Activated CD4-positive, alpha-beta T cell treated with anti-CD3 and anti-CD28 coated beads, Interleukin-2, amount 10 ng/mL, durations not matched to agents 24 days and 14 days (primary cell): ENCODE measurements at places on chromosomes 4 and X.

- H3K27ac ChIP-seq, result no peak overlapping the region
- H3K4me3 ChIP-seq, result no peak overlapping the region
- H3K27me3 ChIP-seq, result no peaks in the 10 kb centered on the region
- H3K36me3 ChIP-seq, result peaks cover 29% of the 10 kb centered on the region
- DNase-seq, result no peak
- no peaks in the 10 kb centered on the region for H3K4me1 ChIP-seq
Observed at GRCh38 chr4:112377594-112378242, 80.5 kb downstream of the ALPK1 start.

GRCh38 chr4:183532821-183533220, 28.0 kb downstream of the ING2 start:
- no peak overlapping the region for H3K27ac ChIP-seq
- no peak overlapping the region for H3K4me3 ChIP-seq
- peaks cover 23% of the 10 kb centered on the region for H3K27me3 ChIP-seq

GRCh38 chr4:10694151-10694827, 9.7 kb upstream of the CLNK start:
- H3K27ac ChIP-seq, result no peak overlapping the region
- no peaks in the 10 kb centered on the region for H3K27me3 ChIP-seq
- H3K4me1 ChIP-seq, result peaks cover 3% of the 10 kb centered on the region
- H3K36me3 ChIP-seq, result no peaks in the 10 kb centered on the region
- DNase-seq, result no peak

DNA sequence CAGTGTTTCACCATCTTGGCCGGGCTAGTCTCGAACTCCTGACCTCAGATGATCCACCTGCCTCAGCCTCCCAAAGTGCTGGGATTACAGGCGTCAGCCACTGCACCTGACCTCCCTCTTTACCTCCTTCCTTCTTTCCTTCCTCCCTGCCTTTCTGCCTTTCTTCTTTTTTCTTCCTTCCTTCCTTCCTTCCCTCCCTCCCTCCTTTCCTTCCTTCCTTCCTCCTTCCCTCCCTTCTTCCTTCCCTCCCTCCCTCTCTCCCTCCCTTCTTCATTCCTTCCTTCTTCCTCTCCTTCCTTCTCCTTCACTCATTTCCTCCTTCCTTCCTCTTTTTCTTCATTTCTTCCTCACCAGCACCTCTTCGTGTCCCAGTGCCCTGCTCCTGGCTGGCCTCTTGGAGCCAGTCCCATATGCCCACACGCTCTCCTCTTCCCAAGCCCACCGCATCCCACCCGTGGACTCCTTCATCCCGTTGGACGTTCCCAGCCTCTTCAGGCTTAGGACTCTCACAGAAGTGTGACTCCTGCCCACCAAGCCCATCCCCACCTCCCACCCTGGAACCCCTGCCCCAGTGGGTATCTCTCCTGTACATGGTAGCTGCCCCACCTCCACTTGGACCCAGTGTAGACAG, 22.6 kb downstream of the CSF2RA start:
- H3K36me3 ChIP-seq, result no peaks in the 10 kb centered on the region
- peaks cover 21% of the 10 kb centered on the region for H3K27me3 ChIP-seq
- no peak overlapping the region for H3K27ac ChIP-seq
- no peak for DNase-seq
